Stimulated activated CD8-positive, alpha-beta memory T cell treated with anti-CD3 and anti-CD28 coated beads, Interleukin-7, amount 100 ng/mL, for 24 hours (primary cell): ENCODE measurements at places on chromosomes 11 and 22.

DNA sequence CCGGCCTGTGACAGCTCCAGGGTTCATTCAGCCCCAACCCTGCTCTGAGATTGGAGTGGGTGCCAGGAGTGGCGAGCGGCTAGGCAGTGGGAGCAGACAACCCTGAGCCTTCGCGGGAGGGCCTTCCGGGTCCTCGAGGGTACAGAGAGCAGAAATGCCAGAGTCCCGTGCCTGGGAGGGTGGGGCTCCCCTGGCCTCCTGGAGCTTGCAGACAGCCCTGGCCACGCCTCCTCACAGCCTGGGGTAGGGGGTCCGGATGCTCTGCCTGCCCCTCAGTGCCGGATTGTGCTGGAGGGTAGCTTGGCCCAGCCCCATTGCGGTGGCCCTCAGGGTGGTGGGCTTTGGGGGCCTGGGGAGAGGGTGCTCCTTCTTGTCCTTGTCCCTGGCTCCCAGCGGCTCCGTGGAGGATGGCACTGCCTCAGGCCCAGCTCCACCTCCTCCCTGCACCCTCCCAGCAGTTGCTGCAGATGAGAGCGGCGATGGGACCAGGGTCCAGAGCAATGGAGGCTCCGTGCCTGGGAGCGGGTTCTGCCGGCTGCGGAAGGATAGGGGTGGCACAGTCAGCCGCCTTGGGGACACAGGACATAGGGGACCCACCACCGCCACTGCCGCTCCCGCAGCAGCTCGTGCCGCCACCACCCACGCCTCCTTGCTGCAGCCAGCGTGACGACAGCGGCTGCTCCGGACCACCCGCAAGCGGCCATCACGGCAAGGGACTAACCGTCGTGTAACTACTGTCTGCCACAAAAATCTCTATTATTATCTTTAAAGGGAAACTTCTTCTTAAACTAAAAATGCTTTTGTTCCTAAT lies 34.9 kb upstream of the OR10G7 start:
- DNase-seq: no peak

GRCh38 chr11:44860346-44860745 lies 90.3 kb downstream of the TP53I11 start:
- no peak for DNase-seq

GRCh38 chr22:42925598-42925997 lies 68.5 kb upstream of the ARFGAP3 start:
- DNase-seq: no peak

DNA sequence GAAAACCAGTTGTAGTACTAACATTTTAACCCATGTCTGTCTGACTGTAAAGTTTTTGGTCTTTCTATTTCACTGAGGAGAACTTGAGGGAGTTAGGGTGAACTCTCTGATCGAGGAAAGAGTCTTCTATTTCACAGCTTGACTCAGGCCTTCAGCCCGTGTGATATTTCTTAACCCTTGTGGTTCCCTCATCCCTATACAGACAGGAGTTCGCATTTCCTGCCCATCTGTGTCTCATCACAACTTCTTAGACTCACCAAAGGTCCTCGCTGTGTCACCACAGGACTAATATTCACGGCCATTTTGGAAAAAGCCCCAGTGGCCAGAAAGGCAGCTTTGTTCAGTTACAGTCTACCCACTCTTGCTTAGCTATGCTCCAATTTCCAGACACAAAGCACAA lies 172.8 kb downstream of the FAM181B start:
- DNase-seq: no peak

GRCh38 chr11:46238078-46238966 lies 39.1 kb upstream of the CREB3L1 start:
- DNase-seq: no peak

GRCh38 chr11:43164831-43165230 lies 147.0 kb upstream of the API5 start:
- DNase-seq: no peak
